Osteocyte (in vitro differentiated cells): ENCODE measurements at places on chromosomes 2 and 18.
A peak's percentile ranks its signal among the peaks of the same experiment; 100 is the strongest.

DNA sequence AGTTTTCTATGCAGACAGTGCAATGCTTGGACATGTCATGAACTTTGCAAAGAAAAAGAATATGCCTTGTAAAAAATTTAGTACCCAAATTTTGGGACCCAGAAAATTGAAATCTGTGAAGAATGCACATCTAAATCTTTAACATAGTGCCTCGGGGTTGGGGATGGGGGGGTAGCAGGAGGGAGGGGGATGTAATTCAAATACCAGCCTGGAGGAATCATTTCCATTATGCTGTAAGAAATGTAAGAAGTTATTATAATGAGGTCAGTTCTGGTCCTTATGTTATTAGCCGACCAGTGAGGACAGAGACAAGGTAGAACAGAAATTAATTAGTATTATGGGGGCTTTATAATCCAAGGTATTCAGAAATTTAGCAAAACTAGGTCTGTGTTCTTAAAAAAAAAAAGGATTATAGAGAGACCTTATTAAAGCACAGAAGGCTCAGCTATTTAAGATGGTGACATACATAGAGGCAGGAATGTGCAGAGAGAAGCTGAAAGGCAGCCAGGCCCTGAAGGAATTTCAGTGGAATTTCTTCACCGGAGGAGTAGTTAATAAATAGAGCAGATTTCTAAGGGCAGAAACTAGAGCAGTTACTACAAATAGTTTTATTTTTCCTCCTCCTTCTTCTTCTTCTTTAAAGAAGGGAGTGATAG lies 89.0 kb upstream of the RBMS1 start:
- DNase-seq = no peak

DNA sequence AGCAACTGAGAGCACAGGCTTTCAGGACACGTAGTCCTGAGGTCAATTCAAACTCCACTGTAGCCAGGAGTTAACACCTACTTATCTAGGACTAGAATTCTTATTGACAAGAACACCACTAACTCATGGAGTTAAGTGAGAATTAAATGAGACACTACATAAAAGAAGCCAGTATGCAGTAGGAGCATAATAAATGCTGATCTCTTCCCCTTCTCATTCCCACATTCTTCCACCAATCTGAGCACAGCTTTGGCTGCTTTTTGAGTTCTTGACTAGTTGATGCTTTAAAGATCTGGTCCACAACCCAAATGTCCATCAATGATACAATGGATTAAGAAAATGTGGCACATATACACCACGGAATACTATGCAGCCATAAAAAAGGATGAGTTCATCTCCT lies 55.2 kb downstream of the TTC32 start:
- no peak for DNase-seq

DNA sequence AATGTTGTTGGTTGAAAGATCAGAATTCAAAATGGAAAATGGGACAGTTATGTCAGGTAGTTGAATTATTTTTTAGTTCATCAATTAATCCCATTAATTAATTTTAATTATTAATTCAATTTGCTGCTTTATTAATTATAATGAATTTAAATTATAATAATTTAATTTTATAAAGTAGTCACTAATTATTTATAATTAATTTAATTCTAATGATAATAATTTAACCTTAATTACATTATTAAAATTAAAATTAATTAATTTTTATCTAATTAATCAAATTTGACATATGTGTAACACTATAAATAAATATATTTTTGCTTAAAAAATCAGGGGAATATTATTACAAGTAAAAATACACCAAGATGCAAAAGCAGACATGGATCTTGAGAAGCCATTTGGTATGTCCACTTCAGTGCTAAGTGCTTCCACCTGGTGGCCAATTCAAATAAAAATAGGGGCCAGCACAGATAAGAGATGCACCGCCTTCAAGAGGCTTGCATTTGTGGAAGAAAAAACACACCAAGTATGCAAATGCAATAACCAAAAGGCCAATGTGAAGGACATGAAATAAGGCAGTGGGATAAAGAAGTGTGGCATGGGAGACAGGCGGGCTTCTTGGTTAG lies 73.2 kb downstream of the MBP start:
- DNase-seq = no peak

- no peak for DNase-seq
Observed at GRCh38 chr2:168635065-168635577, 167.3 kb upstream of the NOSTRIN start.

GRCh38 chr18:36311026-36311570 lies 13.6 kb downstream of the FHOD3 start:
- DNase-seq = peak; percentile 57

DNA sequence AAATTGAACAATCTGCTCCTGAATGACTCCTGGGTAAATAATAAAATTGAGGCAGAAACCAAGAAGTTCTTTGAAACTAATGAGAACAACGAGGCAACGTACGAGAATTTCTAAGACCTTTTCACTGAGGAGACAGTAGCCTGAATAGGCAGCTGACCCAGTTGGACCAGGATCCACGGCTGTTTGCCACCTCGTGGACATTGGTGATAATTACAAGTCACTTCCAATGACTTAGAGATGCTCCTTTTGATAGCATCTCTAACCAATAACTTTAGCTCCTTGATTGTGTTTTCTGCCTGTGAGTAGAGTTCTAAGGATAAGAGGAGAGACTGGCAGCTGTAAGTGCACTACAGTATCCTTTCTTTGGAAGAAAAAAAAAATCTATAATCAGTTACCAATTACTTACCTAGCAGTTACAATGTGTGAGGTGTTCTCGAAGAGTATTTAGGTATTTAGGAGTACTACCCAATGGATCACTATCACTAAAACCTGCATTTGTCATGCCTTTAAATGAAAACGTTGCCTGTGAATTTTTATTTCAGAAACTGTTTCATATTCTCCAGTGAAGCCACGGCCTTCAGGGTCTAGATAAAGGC lies 31.3 kb upstream of the CNTNAP5 start:
- DNase-seq = no peak
